ENCODE measurements at places on chromosomes 7 and 10. TPM values are rescaled to one million over a fixed set of nuclear protein-coding genes. Genes with fewer than 3 reads are reported as not detected.
A peak's percentile ranks its signal among the peaks of the same experiment; 100 is the strongest.

DNA sequence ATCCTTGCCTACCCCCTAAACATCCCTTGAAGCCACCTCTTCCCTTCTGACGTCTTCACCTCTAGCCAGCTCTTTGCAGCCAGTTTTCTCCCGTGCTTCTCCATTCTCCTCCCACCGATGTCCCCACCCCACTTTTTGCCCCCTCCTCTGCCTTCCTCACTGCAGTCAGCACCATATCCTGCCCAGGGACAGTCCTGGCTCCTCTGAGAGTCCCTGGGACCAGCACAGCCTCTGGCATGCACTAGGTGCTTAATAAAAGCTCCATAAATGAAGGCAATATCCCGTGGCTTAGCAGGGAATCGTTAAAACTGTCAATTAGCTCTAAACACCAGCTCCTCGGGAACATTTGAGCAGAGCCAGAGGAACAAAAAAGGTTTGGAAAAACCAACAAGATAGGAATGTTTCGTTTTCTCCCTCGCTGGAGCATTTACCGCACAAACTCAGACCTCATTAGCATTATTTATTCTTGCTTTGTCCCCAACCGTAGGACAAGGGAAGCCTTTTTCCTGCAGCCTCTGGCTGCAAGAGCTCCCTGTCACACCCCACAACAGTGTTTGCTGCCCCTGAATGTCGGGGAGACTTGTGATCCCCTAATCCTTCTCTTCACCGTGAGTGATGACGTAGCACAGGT, 16.1 kb downstream of the MYL10 start:
- DNase-seq, result no peak

Gene DENND2A
- 11.4 TPM for total RNA-seq

GRCh38 chr10:52621635-52622079, 150.9 kb downstream of the MBL2 start:
- no peak for DNase-seq

GRCh38 chr10:84695902-84696301, 367.5 kb downstream of the CCSER2 start:
- no peak for DNase-seq

- DNase-seq, result no peak
These were observed 126.0 kb downstream of the DNAJB6 start for GRCh38 chr7:157462840-157463239.

- no peak for DNase-seq
These were observed 1214.7 kb downstream of the SORCS3 start for GRCh38 chr10:105855791-105856190.

GRCh38 chr7:37027557-37028341, 303.5 kb upstream of the AOAH start:
- no peak for DNase-seq

- DNase-seq, result peak; percentile 71
These were observed 151.6 kb downstream of the KIAA1217 start for GRCh38 chr10:24360282-24361127.

GRCh38 chr10:1434912-1435692, 302.2 kb downstream of the ADARB2 start:
- DNase-seq, result no peak

Gene TSPAN12
- 17.9 TPM for total RNA-seq

DNA sequence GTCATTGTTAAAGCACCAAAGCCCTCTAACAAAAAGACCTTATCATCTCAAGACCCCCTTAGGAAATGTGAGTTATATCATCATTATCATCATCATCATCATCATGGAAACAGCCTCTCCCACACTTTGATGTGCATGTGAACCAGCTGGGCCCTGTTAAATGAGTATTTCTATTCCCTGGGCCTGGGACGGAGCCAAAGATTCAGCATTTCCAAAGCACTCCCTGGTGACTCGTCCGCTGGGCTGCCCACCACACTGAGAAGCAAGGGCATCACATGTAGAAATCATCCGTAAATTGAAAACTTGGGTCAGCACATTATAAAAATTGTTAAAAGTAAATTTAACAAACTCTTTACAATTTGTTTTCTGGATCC, 88.6 kb downstream of the PTPRN2 start:
- DNase-seq, result no peak

GRCh38 chr7:6533893-6534495, 17.3 kb downstream of the GRID2IP start:
- DNase-seq, result no peak

DNA sequence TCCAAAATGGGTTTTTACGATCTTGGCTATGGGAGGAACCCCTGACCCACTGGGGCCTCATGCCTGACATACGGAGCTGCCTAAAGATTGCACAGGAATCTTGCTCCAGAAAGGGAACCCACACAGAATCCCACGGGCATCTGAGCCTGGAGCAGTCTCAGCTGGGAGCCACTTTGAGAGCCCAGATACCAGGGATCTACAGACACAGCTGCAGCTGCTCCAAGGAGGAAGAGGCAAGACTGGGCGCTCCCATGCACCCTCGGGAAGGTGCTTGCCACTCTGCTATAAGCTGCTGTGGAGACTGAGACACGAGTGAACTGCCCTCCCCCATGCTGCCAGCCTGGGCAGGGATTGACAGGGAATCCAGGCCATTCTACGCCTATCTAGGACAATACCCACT, 202.5 kb downstream of the REEP3 start:
- no peak for DNase-seq

DNA sequence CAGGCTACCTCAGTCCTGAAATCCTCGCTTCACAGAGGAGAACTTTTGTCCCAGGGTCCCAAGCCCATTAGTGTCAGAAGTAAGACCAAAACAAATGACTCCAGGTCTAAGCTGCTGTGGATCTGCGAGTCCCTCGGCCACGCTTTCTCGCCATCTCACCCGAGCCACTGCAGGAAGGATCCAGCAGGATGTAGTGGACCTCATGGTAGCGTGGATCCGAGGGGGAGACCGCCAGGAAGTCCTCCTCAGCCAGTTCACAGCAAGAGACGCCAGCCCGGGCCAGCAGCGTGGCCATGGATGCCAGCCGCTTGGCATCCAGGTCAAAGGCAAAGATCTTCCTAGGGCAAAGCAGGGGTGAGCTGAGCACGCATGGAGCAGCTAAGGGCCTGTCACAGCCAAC, 4.6 kb downstream of the NSUN5 start:
- no peak for DNase-seq

All from H1 (cell line).